ENCODE measurements at places on chromosomes 16 and 17. TPM values are rescaled to one million over a fixed set of nuclear protein-coding genes. Genes with fewer than 3 reads are reported as not detected.

The HNF1B gene
- not detected for total RNA-seq

DNA sequence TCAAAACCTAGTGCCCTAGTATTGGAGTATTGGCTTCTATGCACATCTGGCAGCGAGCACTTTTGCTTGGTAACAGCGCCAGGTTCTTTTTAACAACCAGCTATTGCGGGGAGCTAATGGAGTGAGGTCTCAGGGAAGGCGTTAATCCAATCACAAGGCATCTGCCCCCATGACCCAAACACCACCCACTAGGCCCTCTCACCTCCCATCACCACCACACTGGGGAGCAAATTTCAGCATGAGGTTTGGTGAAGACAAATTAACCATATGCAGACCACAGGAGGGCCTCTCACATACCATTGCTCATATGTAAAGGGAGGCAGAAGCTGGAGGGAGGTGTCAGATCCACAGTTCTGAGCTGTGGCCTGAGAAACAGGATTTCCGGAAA is 893 bp upstream of the ODF4 start:
- no peak for DNase-seq

- no peak for DNase-seq
These were observed 621 bp upstream of the CSHL1 start for GRCh38 chr17:63911657-63912100.

DNA sequence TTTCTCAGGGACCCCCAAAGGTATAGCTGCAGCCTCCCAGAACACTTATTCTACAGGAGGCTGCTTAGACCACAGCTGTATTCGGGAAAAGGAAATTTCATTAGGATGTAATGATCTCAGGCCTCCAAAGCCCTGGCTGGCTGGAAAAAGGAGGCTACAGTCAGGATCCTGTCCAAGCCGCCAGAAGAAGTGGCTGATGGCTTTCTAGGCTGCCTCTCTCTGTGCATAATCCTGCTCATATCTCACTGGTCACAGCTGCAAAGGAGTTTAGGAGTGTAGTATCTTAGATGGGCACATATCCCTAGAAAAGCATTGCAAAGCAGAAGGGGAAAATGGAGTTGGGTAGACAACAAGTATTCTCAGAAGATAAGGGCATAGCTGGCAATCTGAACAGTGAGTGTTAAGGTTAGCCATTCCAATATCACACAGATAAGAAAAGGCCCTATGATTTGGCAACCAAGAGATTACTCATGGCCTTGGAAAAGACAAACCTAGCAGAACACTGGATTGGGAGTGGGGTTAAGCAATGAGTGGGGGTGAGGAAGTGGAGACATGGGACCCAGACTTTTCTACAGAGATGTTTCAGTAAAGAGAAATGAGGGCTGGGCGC is 26.0 kb upstream of the PRKCA start:
- DNase-seq, result no peak

DNA sequence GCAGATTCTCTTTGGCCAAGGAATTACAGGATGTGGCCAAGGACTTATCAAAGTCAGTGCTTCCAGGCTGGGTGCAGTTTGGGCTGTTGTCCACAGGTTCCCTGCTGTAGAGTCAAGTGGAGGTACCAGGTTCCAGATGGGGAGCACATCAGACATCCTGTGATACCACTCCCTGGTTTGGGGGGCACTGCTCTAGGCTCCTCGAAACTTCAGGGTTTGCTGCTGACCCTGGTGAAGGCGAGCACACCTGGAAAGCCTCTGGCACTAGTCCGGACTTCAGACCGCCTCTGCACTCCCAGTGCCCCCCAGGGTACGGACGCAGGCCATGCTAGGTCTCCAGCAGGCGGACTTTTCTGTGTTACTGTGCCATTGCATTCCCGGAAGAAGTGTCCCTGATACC is 10.7 kb downstream of the SLC47A1 start:
- no peak for DNase-seq

GRCh38 chr16:17747081-17747756 is 276.5 kb upstream of the XYLT1 start:
- no peak for DNase-seq

GRCh38 chr16:88807626-88808453 is 3.9 kb downstream of the APRT start:
- no peak for DNase-seq

DNA sequence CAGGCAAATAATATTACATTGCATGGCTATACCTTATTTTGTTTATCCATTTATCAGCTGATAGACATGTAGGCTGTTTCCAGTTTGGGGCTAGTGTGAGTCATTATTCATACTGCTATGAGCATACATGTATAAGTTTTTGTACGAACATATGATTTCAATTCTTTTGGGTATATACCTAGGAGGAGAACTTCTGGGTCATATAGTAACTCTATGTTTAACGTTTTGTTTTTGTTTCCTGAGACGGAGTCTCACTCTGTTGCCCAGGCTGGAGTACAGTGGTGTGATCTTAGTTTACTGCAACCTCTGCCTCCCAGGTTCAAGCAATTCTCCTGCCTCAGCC is 2.4 kb upstream of the ITGAL start:
- no peak for DNase-seq

DNA sequence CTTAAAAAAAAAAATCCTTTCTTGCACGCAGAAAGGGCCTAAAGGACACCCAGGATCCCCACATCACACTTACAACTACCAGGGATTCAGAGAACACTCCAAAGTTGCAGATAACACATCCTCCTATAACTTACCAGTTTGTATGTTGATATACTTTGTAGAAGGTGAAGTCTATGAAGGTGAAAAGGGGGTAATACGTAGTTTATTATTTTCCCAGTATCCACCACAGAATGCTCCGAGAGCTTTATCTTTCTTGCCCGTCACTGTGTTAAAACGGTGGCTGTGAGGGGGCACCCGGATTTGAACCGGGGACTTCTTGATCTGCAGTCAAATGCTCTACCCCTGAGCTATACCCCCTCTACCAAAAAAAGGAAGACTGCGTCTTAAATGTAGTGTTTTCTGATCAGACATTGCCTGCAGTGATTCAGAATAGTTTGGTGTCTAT is 7.9 kb upstream of the RPL23 start:
- no peak for DNase-seq

DNA sequence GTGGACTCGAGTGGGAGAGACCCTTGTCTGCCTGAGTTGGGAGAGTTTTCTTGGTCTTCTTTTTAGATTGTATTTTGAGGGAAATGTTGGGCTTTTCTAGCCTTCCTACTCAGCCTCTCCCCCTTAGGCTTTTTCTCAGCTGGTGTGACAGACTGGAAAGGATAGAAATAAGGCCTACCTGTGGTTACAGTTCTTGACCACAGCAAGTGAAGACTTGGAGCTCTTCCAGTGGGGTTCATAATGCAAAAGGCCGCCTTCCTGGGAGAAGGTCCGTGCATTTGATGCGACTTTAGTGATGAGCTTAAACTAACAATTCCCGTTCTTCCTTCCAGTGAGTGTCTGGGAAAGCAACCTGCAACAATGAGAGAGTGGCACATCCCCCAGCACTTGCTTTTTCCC is 56.8 kb downstream of the B9D1 start:
- DNase-seq, result no peak

The LPCAT2 gene
- total RNA-seq, result 2.1 TPM

DNA sequence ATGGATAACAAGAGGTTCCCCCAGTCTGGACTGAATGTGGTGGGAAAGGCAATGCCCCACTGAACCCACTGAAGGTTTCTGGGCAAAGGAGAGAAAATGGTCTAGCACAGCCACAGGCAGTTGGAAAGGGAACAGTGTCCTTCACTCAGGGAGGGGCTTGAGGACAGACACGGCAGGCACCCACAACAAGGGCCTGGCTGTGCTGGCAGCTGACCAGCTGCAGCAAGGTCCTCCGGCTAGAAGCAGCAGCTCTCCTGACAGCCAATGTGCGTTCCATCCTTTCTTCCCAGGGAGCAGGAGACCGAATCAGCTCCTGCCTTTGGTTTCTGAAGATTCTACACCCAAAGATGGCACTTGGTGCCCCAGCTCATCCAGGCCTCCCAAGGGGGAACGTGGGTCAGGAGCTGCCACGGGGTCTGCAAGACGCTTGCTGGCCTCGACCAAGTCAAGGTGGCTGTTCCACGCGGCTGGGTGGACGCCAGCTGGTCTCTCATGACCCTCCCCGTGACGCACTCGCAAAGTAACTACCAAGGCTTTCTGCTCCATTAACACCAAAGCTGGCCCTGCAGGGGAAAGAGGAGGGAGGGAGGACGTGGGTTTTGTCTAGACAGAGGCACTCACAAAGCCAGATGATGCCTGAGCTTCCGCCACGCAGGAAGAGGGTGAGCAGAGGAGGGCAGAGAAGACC is 11.1 kb downstream of the ABR start:
- no peak for DNase-seq

All from psoas muscle (tissue), 8 donors.